ENCODE measurements at places on chromosomes 1 and 21. TPM values are rescaled to one million over a fixed set of nuclear protein-coding genes. Genes with fewer than 3 reads are reported as not detected.

TMCC2 gene
- total RNA-seq = 1.4 TPM

HUNK gene
- total RNA-seq = not detected

FYB2 gene
- total RNA-seq = 2.2 TPM

C1orf105 gene
- not detected for total RNA-seq

RHBDL2 gene
- 9.0 TPM for total RNA-seq

DEPDC1 gene
- 16.3 TPM for total RNA-seq

OR14K1 gene
- not detected for total RNA-seq

ADCY10 gene
- total RNA-seq = not detected

PPP1R12B gene
- total RNA-seq = 131 TPM

MAP1LC3C gene
- total RNA-seq = not detected

PHTF1 gene
- total RNA-seq = 39.4 TPM

HPDL gene
- not detected for total RNA-seq

DNM3 gene
- total RNA-seq = 13.8 TPM

ATP1A2 gene
- 11.7 TPM for total RNA-seq

GPR153 gene
- total RNA-seq = 63.1 TPM

RSPH1 gene
- total RNA-seq = 0.58 TPM

SLFNL1 gene
- total RNA-seq = not detected

FAM177B gene
- 4.1 TPM for total RNA-seq

SHE gene
- total RNA-seq = 1.3 TPM

PGBD5 gene
- total RNA-seq = 0.45 TPM

SPRR1B gene
- total RNA-seq = not detected

AKNAD1 gene
- not detected for total RNA-seq

CRYBG2 gene
- total RNA-seq = 12.7 TPM

BACE2 gene
- total RNA-seq = 83.0 TPM

MYCL gene
- total RNA-seq = 39.4 TPM

C1QA gene
- total RNA-seq = 127 TPM

TEX38 gene
- total RNA-seq = not detected

OLIG2 gene
- total RNA-seq = not detected

LENEP gene
- total RNA-seq = not detected

AADACL4 gene
- not detected for total RNA-seq

HHAT gene
- total RNA-seq = 2.9 TPM

LCK gene
- total RNA-seq = 0.58 TPM

PROK1 gene
- total RNA-seq = not detected

RUNX3 gene
- 1.1 TPM for total RNA-seq

GJA8 gene
- not detected for total RNA-seq

RBP7 gene
- not detected for total RNA-seq

UMODL1 gene
- not detected for total RNA-seq

SMPDL3B gene
- 5.5 TPM for total RNA-seq

FCMR gene
- not detected for total RNA-seq

LCE3E gene
- not detected for total RNA-seq

TRMT1L gene
- total RNA-seq = 12.9 TPM

LCE1C gene
- total RNA-seq = not detected

PIK3CD gene
- 5.1 TPM for total RNA-seq

TSSK3 gene
- total RNA-seq = 0.92 TPM

SEC22B gene
- 18.7 TPM for total RNA-seq

RGS1 gene
- 25.1 TPM for total RNA-seq

NBPF6 gene
- total RNA-seq = not detected

ATAD3C gene
- total RNA-seq = 0.55 TPM

CCDC17 gene
- total RNA-seq = 16.5 TPM

HYI gene
- total RNA-seq = 77.6 TPM

NPPA gene
- total RNA-seq = not detected

KRTAP19-3 gene
- total RNA-seq = not detected

LAPTM5 gene
- 4.6 TPM for total RNA-seq

ARID4B gene
- total RNA-seq = 52.0 TPM

LGR6 gene
- not detected for total RNA-seq

PRELP gene
- total RNA-seq = 6.7 TPM
